ENCODE measurements at places on chromosomes 2 and 18. TPM values are rescaled to one million over a fixed set of nuclear protein-coding genes. Genes with fewer than 3 reads are reported as not detected.

KYNU gene
- total RNA-seq = 0.14 TPM

TGFA gene
- 0.86 TPM for total RNA-seq

CYP1B1 gene
- 8.6 TPM for total RNA-seq

GPR45 gene
- total RNA-seq = not detected

PDCD1 gene
- 6.6 TPM for total RNA-seq

MFSD2B gene
- total RNA-seq = not detected

IL18R1 gene
- total RNA-seq = 40.3 TPM

CEP192 gene
- 50.6 TPM for total RNA-seq

POTEI gene
- total RNA-seq = not detected

SERPINB4 gene
- total RNA-seq = not detected

IL1F10 gene
- not detected for total RNA-seq

GPAT2 gene
- total RNA-seq = 15.0 TPM
